ENCODE measurements at places on chromosomes 2 and 18.

- no peak for DNase-seq
Observed at GRCh38 chr2:51247252-51247805, 215.4 kb upstream of the NRXN1 start.

DNA sequence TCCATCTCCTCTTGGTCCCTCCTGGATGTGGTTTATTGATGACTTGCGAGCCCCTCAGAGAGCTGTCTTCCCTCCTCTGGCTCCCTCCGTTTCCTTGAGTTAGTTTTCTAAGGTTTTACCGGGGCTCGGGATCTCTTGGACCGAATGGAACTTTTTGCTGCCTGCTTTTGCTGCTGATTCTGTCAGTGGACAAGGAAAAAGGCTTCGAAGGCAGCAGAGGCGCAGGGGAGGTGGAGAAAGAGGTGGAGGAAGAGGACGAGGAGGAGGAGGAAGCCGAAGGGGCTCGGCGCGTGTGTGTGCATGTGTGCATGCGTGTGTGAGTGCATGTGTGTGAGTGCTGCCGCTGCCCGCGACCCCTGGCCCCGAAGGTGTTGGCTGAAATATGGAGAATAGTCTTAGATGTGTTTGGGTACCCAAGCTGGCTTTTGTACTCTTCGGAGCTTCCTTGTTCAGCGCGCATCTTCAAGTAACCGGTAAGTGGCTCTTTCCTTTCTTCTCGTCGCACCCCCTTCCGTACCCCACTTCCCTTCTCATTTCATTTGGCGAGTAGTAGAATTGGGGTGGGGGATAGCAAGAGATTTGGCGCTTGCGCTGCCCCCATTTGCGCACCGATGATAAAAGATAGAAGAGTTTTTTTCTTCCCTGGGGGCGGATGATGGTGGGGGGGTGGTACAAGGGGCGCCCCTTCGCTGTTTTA, 557 bp downstream of the DCC start:
- no peak for DNase-seq

GRCh38 chr18:34493099-34493544, 217.0 kb upstream of the DTNA start:
- peak; percentile 76 for DNase-seq

GRCh38 chr18:36294031-36294430, 3.5 kb upstream of the FHOD3 start:
- DNase-seq: no peak

- no peak for DNase-seq
Observed at GRCh38 chr2:47782381-47782670, 619 bp upstream of the MSH6 start.

DNA sequence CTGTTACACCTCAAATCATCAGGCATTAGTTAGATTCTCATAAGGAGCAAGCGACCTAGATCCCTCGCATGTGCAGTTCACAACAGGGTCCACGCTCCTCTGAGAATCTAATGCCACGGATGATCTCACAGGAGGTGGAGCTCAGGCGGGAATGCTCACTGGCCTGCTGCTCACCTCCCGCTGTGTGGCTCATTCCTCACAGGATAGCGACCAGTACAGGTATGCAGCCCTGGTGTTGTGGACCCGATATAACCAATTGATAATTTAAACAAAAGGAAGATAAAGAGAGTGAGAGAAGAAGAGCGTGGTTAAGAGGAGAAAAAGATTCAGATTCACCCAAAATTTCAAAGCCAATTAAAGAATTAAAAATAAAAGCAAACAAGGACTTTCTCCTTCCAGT, 20.8 kb downstream of the TLK1 start:
- DNase-seq: no peak

- no peak for DNase-seq
Observed at GRCh38 chr2:69914950-69915945, at the start of gene MXD1. TSS of gene MXD1 (plus strand) at chr2:69915109. CDS start at chr2:69915331, 222 bp downstream.

DNA sequence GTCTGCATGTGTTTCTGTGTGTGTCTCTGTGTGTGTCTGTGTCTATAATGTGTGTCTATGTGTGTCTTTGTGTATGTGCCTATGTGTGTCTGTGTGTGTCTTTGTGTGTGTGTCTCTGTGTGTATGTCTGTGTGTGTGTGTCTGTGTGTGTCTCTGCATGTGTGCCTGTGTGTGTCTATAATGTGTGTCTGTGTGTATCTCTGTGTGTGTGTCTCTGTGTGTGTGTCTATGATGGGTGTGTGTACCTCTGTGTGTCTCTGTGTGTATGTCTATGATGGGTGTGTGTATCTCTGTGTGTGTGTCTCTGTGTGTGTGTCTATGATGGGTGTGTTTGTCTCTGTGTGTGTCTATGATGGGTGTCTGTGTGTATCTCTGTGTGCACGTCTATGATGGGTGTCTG, 126.2 kb upstream of the GPC1 start:
- DNase-seq: no peak

GRCh38 chr2:84906900-84907714, 1.7 kb downstream of the TMSB10 start:
- peak; percentile 85 for DNase-seq

DNA sequence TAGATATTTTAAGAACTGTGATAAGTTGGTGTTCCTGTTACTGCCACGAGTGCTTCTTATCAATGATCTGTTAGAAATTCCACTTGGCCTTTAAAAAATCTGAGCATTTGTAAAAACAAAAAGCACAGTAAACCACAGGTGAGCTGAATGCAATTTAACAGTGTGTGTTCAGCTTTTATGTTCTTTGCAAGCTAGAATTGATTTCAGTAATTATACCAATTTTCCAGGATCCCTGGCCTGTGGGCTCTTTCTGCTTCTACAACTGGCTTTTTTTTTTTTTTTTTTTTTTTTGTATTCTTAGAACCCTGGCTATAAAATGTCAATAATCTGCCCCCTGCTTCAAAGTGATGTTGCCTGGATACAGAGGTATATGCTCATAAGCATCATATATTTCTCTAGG, 548.5 kb upstream of the SLC8A1 start:
- DNase-seq: no peak

DNA sequence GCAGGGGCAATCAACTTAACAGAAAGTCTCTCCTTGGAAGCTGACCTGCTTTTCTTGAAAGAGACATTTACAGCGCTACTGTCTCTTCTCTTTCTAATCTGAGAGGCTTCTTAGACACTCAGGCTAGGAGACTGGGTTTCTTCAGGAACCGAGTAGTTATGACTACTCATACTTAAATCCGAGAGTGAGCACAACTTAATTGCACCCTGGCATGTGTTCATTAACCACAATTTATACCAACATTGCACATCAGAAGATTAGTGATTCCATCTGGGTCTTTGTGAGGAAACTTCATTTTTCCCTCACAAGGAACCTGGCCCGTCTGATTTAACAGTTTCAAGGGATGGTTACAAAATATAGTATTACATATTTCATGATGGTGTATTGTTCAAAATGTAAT, 176.9 kb downstream of the UBE2E3 start:
- DNase-seq: no peak

- no peak for DNase-seq
Observed at GRCh38 chr18:58495207-58495606, 133.7 kb downstream of the ALPK2 start.

DNA sequence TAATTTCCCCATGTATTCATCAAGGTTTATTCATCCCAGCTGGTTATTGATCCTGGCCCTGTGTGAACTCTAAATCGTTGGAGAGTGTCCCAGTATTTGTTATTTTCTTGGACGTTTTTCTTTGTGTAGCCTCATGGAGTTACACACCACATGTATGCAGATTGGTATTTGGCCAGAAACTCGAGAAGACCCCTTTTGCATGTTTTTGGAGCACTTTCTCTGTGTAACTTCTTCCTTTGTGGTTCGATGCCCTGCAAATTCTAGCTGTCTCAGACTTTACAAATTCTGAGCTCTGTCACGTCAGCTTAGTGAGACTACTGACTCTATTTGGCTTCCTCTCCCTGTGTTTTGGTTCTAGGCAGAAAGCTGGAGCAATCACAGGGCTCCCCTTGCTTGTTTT, 198.7 kb downstream of the MCFD2 start:
- DNase-seq: no peak

DNA sequence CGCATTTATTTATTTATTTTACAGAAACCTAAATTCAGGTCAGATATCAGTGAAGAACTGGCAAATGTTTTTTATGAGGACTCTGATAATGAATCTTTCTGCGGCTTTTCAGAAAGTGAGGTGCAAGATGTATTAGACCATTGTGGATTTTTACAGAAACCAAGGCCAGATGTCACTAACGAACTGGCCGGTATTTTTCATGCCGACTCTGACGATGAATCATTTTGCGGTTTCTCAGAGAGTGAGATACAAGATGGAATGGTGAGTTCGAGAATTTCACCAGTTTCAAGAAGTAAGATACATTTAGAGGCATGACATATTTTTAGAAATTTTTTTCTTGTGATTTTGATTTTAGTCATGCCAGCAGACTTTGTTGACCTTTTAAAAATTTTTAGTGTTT, 4.6 kb downstream of the CDCA7 start:
- DNase-seq: no peak

- peak; percentile 16 for DNase-seq
Observed at GRCh38 chr2:128646691-128647090, 328.0 kb upstream of the HS6ST1 start.

DNA sequence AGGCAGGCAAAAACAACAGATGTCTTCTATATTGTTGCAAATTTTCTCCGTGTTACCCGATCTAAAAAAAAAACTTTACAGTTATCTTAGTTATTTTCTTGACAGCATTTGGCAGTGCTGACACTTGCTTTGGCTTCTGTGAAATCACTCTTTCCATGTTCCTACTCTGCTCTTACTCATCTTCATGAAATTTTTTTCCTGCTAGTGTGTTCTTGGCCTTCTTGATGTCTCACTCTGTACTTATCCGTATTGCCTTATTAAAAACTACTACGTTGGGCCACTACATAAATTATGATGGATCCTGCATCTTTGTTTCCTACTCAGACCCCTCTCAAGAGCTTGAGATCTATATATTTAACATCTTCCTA, 134.4 kb downstream of the IKZF2 start:
- no peak for DNase-seq

- DNase-seq: no peak
Observed at GRCh38 chr2:193883820-193884219, 1689.1 kb upstream of the TMEFF2 start.

GRCh38 chr18:78731016-78731397, 248.6 kb upstream of the SALL3 start:
- no peak for DNase-seq

GRCh38 chr2:141848191-141848590, 282.6 kb downstream of the LRP1B start:
- no peak for DNase-seq

DNA sequence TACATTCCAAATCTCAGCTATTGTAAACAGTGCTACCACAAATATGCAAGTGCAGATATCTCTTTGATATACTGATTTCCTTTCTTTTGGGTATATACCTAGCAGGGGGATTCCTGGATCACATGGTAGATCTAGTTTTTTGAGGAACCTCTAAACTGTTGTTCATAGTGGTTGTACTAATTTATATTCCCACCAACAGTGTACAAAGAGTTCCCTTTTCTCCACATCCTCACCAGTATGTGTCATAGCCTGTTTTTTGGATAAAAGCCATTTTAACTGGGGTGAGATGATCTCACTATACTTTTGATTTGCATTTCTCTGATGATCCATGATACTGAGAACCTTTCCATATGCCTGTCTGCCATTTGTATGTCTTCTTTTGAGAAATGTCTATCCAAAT, 6.3 kb upstream of the CCNT2 start:
- no peak for DNase-seq

DNA sequence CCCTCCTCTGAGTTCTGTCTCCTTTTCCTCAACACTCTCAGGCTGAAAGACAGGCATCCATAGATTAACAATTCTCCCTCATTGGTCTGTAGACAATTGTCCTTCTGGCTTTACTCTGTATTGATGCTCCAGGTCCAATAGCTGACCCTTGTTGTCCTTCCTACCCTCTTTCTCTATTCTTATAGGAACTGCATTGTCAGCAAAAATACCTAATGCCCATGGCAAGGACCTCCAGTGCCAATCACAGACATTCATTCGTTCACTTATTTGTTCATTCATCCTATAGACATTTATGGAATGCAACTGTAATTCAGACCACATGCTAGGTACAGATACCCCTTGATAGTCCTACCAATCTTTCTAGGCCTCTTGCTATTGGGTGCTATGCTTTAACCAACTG, 69.8 kb upstream of the DTNA start:
- no peak for DNase-seq

DNA sequence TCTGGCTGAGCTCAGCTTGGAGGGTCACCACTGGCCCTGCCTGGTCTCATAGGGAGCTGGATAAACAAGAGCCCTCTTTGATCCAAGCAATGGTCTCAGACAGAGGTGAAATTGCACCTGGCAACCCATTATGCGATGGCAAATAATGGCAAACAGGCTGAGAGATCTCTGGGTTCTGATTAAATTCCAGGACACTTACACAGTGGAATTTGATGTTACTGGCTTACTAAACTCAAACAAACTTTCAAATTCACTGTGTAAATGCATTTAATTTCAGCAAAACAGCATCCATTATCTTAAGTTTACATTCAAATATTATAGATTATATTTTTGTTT, 19.5 kb upstream of the STAT4 start:
- no peak for DNase-seq

- no peak for DNase-seq
Observed at GRCh38 chr2:206480161-206480560, 36.8 kb downstream of the ADAM23 start.

DNA sequence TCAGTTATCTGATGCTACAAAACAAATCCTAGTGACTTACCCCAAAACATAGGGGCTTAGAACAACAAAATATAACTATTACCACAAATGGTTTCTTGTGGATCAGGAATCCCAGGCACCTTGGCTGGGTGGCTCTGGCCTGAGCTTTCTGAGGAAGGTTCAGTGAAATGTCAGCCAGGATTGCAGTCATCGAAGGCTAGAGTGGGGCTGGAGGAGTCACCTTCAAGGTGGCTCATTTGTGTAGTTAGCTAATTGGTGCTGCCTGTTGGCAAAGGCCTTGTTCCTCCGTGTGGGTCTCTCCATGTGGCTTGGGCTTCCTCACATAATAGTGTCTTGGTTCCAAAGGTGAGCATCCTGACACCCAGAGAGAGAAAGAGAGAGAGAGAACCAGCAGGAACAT, 57.4 kb downstream of the COPS8 start:
- no peak for DNase-seq

DNA sequence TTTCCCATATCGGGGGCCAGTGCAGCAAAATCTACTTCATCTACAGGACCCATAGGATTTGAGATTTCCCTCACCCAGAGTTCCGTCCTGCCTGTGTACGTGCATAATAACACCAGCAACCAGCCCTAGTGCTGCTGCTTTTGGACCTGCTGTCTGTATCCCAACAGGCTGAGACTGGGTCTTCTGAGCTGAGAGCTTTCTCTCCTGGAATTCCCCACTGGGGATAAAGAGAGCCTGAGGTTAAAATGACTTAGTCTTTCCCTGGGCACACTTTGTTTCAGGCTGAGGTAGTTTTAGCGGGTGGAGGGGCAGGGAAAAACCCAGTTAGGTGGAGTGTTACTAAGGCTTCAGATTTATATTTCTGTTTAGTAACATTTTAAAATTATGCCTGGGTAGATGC, 62.5 kb downstream of the SERTAD2 start:
- DNase-seq: no peak

Measured in right atrium auricular region (tissue), 2 donors.